ENCODE measurements at places on chromosomes 2 and 18.

GRCh38 chr2:34045101-34045655, 446.1 kb upstream of the FAM98A start:
- no peak for DNase-seq

DNA sequence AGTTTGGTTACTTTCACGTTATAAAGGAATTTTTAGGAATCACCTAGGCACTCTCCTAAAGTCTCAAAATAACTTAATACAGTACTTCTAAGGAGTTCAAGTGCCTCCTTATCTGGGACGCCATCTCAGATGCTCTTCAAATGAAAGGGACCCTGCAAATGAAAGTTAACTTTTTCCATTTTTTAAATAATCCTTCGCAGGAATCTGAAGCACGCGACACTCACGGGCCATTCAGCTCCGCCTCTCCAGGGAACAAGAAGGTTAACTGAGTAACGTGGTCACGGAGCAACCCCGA, 537 bp upstream of the ZC3H15 start:
- DNase-seq = no peak

DNA sequence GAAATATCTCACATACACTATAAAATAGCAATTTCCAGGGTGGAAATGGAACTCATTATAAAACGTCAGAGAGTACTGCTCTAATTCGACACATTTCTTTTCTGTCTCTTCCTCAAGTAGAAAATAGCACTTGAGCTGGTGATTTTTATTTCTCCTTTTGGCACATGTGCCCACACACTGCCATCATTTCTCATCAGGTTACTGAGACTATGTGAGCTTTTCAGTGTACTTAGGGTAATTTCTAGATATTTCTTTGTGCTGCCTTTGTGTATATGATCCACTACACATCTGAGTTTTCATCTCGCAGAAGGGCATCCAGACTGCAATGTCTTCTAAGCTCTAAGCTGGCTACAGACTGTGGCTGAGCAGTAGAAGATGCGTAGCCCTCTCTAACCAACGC, 62.1 kb upstream of the PGAP1 start:
- no peak for DNase-seq

DNA sequence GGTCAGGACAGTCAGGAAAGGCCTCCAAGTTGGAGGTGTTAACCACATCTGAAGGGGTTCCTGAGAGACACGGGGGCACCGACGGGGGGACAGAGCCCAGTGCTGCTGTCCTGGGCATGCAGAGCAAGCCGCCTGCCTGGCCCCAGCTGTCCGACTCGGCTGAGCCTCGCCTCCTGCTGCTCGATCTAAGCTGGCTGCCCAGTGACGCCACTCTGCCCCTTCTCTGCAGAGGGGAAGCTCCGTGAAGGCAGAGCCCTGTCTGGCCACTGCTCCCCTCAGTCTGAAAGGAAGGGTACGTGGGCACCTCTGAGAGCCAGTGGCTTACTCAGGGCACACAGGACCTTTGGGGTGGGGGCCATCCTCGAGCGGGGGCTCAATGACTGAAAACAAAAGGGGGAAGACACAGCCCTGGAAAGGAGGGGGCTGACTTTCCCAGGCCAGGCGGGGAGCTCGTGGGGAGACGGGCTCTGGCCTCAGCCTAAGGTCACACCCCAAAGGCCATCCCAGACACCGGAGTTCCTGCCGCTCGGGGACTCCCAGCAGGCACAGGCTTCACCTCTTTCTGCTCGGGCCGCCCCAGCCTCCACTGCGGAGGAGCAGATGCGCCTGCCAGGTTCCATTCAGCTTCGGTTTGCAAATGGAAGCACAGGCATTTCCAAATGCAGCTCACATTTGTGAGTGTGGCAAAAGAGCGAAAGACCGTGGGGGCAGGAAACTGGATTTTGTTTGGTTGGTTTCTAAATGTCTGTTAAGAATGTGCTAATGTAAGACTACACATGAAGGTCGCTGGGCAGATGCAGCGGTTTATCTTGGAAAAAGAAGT, 136.9 kb downstream of the HDAC4 start:
- no peak for DNase-seq

All from activated CD8-positive, alpha-beta memory T cell treated with anti-CD3 and anti-CD28 coated beads for 1 hour (primary cell).